ENCODE measurements at places on chromosomes 11 and 22. TPM values are rescaled to one million over a fixed set of nuclear protein-coding genes. Genes with fewer than 3 reads are reported as not detected.

GRCh38 chr22:43238526-43239006 lies 51.6 kb upstream of the TTLL12 start:
- H3K4me3 ChIP-seq, result no peak overlapping the region
- H3K27me3 ChIP-seq, result peaks cover 16% of the 10 kb centered on the region
- H3K27ac ChIP-seq, result no peak overlapping the region
- H3K36me3 ChIP-seq, result no peaks in the 10 kb centered on the region

DNA sequence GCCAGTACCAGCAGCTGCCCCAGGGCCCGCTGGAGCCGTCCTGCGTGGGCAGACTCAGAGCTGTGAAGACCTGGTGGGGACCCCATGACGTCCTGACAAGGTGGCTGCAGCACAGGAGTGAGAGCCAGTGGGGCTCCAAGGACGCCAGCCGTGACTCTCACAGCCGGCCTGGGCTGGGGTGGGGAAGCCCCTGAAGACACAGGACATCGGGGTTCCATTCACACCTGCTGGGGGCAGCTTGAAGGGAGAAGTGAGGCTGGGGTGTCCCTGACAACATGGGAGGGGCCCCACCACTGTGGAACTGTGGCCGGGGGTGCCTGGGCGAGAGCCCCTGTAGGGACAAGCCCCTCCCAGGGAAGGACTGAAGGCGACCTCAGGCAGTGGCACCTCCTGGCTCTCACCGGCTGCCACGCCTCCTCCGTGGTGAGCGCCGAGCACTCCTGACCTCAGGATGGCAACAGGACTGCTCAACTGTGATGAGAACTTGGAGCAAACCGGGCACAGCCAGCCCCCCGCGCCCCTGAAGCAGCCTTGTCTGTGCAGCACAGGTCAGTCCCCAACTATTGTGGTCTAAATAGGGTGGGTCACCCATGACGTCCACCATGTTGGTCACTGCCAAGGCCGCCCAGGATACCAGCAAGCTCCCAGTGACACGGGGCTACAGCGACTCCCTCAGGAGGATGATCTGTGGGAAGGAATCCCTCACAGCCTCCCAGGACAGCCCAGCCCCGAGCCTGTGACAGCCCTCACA lies 22.7 kb upstream of the IL17REL start:
- H3K27me3 ChIP-seq, result no peaks in the 10 kb centered on the region
- no peak overlapping the region for H3K27ac ChIP-seq
- H3K4me3 ChIP-seq, result no peak overlapping the region
- no peak for DNase-seq
- H3K4me1 ChIP-seq, result peaks cover 4% of the 10 kb centered on the region

OR8G1 gene
- total RNA-seq, result not detected

ACTN3 gene
- 0.44 TPM for total RNA-seq

OR52E5 gene
- not detected for total RNA-seq

SEC14L2 gene
- total RNA-seq, result 13.7 TPM

ART5 gene
- total RNA-seq, result 3.8 TPM

DNA sequence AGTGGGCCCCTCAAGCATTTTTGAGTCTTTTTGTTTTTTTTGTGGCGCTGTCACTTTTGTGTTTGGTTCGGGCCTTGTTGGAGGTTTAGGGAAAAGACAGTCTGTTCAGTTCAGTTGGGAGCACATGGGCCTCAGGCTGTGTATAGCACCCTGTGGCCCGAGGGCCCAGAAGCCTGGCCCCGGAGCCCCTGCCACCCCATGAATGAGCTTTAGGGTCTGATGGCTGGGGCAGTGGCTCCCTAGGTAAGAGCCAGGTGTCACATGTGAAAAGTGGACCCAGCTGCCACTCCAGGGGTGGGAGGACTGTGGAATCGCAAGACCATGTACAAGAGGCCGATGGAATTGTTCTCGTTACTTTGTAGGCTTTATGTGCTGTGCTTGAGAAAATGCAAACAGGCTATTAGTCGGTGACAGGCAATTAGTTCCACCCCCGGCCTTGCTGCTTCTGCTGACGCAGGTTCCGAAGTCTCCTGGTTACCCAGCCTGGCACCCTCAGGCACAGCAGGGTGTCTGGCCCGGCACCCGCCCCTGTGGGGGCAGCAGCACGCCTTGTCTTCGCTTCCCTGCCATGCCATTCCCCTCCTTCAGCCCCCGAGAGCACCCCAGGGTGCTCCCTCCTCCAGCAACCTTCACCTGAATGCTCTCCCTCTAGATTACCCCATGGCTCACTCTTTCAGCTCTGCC lies 38.2 kb upstream of the PARVG start:
- no peak for DNase-seq
- peaks cover 2% of the 10 kb centered on the region for H3K36me3 ChIP-seq
- no peak overlapping the region for H3K27ac ChIP-seq
- no peak overlapping the region for H3K4me3 ChIP-seq
- H3K27me3 ChIP-seq, result peaks cover 22% of the 10 kb centered on the region

KCNJ1 gene
- not detected for total RNA-seq

- H3K27me3 ChIP-seq, result peaks cover 30% of the 10 kb centered on the region
- H3K27ac ChIP-seq, result peak overlapping the region; percentile 82
- peak; percentile 12 for DNase-seq
- peak overlapping the region; percentile 93 for H3K4me3 ChIP-seq
- H3K36me3 ChIP-seq, result no peaks in the 10 kb centered on the region
These were observed 689 bp downstream of the RAB39A start for GRCh38 chr11:107928767-107929507.

GRCh38 chr11:128830290-128831173 lies 36.6 kb downstream of the KCNJ1 start:
- DNase-seq, result no peak
- H3K27ac ChIP-seq, result no peak overlapping the region
- H3K36me3 ChIP-seq, result no peaks in the 10 kb centered on the region
- peaks cover 46% of the 10 kb centered on the region for H3K27me3 ChIP-seq
- H3K4me3 ChIP-seq, result no peak overlapping the region

DSCAML1 gene
- 2.1 TPM for total RNA-seq

GRCh38 chr22:40023341-40023841 lies 28.6 kb downstream of the FAM83F start:
- H3K27ac ChIP-seq, result no peak overlapping the region
- no peaks in the 10 kb centered on the region for H3K4me1 ChIP-seq
- DNase-seq, result no peak
- no peaks in the 10 kb centered on the region for H3K27me3 ChIP-seq

NRIP3 gene
- total RNA-seq, result 0.65 TPM

DNA sequence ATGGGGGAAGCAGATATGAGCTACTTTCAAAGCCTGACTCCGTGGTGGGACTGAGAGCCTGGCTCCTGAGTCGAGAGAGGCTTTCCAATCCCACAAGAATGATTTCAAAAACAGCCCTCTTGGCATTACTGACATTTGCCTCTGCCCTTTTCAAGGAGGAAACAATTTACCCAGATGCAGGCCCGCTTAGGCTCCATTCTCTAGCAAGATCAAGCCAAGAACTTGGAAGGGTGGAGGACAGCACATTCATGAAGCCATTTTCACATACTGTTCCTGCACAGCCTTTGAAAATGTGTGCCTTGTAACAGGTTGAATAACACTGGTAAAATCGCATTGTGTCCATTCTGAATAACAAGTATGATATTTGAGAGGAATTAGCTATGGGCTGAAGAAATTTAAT lies 58.2 kb upstream of the EED start:
- H3K36me3 ChIP-seq, result no peaks in the 10 kb centered on the region
- H3K27me3 ChIP-seq, result peaks cover 4% of the 10 kb centered on the region
- H3K4me1 ChIP-seq, result no peaks in the 10 kb centered on the region
- H3K4me3 ChIP-seq, result no peak overlapping the region
- no peak for DNase-seq

CCDC87 gene
- 0.89 TPM for total RNA-seq

DNA sequence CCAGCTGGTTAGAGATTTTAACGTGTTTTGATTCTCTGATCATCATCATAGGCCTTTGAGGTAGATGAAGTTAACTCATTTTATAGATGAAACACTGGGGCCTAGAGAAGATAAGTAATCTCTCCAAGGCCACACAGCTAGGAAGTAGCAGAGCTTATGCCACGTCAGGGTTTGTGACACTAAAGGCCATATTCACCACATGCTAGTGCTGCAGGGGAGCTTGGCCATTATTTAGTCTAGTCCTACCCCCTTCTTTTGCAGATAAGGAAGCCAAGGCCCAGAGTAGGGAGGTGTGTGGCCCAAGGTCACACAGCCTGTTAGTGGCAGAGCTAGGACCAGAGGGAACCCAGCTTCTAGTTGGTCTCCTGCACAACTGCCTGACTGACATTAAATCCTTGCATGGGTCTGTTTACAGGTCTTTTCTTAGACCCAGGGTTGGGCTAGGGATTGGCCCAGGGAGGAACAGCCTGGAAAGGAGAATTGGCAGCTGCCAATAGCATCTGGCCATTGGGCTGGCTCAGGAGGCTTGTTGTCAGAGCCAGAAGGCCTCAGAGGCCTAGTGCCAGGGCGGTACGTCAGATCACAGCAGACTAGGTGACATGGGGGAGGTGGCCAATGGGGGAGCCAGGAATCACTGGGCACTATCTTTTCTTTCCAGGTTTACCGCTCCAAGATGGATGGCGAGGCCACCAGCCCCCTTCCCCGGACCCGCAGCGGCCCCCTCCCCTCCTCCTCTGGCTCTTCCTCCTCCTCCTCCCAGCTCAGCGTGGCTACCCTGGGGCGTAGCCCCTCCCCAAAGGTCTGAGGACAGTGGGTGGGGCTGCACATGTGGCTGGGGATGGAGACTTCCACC lies 36.0 kb downstream of the PHLDB1 start:
- peaks cover 21% of the 10 kb centered on the region for H3K36me3 ChIP-seq
- H3K27me3 ChIP-seq, result no peaks in the 10 kb centered on the region
- H3K4me3 ChIP-seq, result no peak overlapping the region
- H3K27ac ChIP-seq, result no peak overlapping the region
- DNase-seq, result no peak

OR52I2 gene
- total RNA-seq, result not detected

DNA sequence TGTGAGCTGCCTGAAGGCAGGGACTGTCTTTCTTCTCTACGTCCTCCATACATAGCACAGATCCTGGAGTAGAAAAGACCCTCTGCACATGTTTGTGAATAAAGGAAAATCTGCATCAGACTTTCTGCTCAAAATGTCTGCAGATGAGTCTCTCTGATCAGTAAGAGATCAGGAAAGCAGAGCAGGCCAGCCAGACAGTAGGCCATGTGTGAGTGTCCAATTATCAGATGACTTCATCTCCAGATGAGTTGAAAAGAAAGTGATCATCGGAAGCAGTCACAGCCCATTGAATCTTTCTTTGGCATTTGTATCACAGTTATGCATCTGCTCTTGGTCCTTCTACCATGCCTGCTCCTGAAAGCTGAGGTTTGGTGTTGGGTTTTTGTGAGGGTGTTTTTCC lies 298.7 kb upstream of the NCAM1 start:
- H3K36me3 ChIP-seq, result no peaks in the 10 kb centered on the region
- H3K4me3 ChIP-seq, result no peak overlapping the region
- no peaks in the 10 kb centered on the region for H3K4me1 ChIP-seq
- peaks cover 4% of the 10 kb centered on the region for H3K27me3 ChIP-seq
- H3K27ac ChIP-seq, result no peak overlapping the region
- DNase-seq, result no peak

- H3K27ac ChIP-seq, result peak overlapping the region; percentile 9
- no peaks in the 10 kb centered on the region for H3K27me3 ChIP-seq
- peaks cover 28% of the 10 kb centered on the region for H3K4me1 ChIP-seq
- no peak for DNase-seq
- peaks cover 3% of the 10 kb centered on the region for H3K36me3 ChIP-seq
These were observed 22.4 kb downstream of the PANX1 start for GRCh38 chr11:94150704-94151685.
